ENCODE measurements at places on chromosomes 13 and 19. TPM values are rescaled to one million over a fixed set of nuclear protein-coding genes. Genes with fewer than 3 reads are reported as not detected.

DNA sequence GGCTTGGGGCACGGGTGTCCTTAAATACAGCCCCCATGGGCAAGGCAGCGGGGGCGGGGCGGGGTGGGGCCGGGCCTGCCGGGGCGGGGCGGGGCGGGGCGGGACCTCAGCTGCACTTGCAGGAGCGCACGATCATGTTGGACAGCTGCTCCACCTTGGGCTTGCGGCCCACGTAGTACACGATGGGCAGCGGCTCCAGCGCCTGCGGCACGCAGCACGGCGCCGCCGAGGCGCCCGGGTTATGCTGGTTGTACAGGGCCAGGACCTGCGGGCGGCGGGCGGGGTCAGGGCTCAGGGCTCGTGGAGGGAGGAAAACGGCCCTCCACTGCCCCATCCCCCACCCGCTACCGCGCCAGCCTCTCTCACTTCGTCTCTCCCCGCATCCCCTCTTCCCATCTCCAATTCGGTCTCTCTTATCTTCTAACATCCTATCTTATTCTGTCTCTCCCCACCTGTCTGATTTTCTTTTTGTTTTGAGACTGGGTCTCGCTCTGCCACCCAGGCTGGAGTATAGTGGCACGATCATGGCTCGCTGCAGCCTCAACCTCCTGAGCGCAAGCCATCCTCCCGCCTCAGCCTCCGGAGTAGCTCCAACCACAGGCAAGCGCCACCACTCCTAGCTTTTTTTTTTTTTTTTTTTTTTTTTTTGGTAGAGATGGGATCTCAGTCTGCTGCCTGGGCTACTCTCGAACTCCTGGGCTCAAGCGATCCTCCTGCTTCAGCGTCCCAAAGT, 21.1 kb downstream of the CCDC97 start:
- DNase-seq, result no peak

- DNase-seq, result no peak
Observed at GRCh38 chr13:94351292-94351990, 128.0 kb downstream of the DCT start.

GRCh38 chr19:11659612-11660011, 62.3 kb downstream of the ZNF627 start:
- no peak for DNase-seq

The BEST2 gene
- polyA plus RNA-seq, result 0.13 TPM

The PNMA8A gene
- 52.2 TPM for polyA plus RNA-seq

- DNase-seq, result no peak
Observed at GRCh38 chr19:35316560-35316959, 12.4 kb upstream of the CD22 start.
